Dorsolateral prefrontal cortex (tissue), 122 donors: ENCODE measurements at places on chromosomes 7 and 10.

DNA sequence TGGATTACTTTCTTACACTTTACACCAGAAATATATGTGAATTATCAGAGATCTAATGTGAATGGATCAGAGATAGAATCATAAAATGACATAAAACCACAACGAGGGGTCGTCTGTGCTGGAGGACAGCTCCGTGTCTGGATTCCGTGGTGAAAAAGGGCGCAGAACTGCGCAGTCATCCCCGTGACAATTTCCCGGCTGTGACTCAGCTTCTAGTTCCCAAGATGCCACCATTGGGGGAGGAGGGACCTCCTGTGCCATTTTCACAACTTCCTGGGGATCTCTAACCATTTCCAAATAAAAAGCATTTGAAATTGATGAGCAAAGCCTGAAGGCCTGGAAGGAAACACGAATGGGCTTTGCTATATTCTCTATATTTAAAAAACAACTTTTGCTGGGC, 72.1 kb downstream of the PDGFA start:
- DNase-seq: no peak

DNA sequence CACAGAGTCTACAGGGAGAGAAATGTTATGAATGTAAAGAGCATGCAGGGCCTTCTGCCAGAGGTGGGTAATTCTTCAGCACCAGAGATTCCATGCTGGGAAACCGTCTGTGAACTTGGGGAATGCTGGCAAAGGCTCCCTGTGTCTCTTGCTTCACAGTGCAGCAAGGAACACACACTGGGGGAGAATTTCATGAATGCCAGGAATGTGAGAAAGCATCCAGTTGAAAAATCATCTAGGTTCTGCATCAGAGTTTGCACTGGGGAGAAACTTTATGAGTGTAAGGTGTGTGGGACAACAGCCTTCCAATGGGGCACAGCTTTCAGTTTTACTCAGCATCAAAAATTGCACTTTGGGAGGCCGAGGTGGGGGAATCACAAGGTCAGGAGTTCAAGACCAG, 224.3 kb upstream of the IGFBP3 start:
- DNase-seq: no peak

- no peak for DNase-seq
These were observed 6.5 kb downstream of the GDI2 start for GRCh38 chr10:5806745-5807144.

GRCh38 chr7:29435167-29435566, 128.5 kb upstream of the PRR15 start:
- DNase-seq: no peak

GRCh38 chr10:121007264-121007663, 156.1 kb downstream of the WDR11 start:
- no peak for DNase-seq

- no peak for DNase-seq
These were observed 107.1 kb downstream of the DLG5 start for GRCh38 chr10:77819210-77820112.

GRCh38 chr7:31957756-31958155, 112.5 kb downstream of the PDE1C start:
- DNase-seq: no peak

GRCh38 chr7:134527979-134528371, 608 bp downstream of the AKR1B10 start:
- DNase-seq: no peak

DNA sequence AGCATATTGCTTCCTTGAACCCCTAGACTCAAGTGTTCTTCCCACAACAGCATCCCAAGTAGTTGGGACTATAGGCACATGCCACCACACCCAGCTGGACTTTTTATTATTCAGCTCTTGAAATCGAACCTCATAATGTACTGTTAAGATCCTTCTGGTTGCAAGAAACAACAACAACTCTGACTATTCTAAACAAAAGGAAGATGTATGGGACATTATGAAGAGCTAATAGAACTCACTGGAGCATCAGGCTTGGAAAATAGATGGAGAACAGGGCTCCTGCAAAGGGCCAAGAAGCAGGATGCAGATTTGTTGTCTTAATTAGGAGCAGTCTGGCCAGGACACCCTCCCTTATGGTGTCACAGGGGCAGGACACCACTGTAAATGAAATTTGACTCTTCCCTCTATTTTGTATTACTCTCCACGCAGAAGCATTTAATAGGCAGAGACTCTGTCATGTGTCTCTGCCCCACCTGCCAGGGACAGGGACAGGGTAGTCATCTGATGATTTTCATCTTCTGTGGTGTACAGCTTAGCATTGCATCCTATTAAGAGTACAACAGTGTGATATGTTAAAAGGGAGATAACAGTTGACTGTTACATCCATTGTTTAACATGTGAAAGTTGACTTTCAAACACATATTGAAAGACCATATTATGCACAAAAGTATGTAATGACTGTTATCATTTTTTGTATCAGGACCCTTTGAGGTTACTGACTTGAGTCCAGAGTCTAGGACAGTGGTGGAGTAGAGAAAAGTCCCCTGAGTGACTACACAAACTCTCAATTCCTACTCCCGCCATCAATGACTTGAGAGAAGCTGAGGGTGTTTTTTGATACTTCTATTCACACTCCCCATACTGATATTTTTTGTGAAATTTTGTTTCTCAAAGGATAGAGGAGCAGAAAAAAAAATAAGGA, 157.3 kb downstream of the LRRC4 start:
- DNase-seq: no peak
